ENCODE measurements at places on chromosomes 1 and 21.
A peak's percentile ranks its signal among the peaks of the same experiment; 100 is the strongest.

GRCh38 chr1:170620164-170620563 is 43.8 kb upstream of the PRRX1 start:
- no peak for DNase-seq

GRCh38 chr1:145837656-145838055 is 7.8 kb upstream of the NUDT17 start:
- no peak for DNase-seq

DNA sequence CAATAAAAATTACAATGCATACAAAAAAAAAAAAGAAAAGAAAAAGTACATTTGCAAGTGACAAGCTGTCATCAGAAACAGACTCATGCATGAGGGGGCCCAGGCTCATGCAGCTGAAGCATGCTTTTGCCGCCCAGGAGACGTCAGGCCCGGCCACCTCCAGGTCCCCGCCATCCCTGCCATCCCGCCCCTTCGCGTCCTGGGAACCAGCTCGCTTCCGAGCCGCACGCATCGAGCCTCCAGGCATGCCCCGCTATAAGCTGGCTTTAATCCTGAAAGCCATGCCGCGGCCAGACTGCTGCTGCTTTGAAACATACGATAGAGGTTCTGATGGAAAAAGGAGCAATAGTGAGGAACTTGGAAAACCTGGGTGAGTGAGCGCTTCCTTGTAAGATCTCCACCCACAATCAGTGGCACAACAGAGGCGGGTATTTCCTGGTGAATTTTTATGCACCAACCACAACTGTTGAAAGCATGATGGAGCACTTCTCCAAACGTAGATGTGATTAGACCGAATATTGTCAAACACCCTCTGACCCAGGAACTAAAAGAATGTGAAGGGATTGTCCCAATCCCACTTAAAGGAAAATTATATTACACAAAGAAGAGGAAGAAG is 113.7 kb downstream of the FAF1 start:
- DNase-seq, result no peak

GRCh38 chr1:82517586-82517985 is 716.9 kb downstream of the ADGRL2 start:
- peak; percentile 62 for DNase-seq

DNA sequence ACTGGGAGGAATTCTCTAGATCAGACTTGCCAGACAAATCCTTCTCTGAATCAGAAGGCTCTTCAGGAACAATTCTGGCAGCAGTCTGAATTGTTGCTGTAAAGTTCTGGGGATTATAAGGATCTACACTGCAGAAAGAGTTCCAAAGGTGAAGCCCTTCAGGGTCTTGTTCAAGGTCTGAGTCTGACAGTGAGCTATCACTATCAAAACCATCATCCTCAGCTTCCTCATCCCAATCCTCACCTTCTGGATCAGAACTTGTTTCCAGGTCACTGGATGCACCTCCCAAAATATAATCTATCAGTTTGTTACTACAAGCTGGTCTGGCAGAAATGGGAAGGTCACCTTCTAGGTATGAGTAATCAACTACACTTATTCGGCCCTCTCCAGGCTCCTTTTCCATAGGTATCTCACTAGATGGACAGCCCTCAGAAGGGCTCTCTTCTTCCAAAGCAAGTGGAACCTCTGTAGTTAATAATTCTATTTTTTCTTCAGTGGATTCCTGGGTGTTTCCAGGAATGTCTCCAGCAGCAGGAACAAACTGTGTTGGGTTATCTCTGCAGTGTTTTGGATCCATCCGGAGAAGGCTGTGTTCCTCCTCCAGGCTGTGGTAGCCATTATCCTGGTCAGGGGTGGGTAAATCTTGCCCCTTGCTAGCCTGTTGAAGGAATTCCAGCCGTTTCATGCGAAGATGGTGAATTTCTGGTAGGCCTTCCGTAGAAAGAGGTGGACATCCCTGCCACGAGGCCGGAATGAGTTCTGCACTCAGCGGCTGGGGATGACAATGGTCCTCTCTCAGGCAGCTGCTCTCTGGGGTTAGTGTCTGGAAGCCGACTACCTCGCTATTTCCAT is 1.6 kb downstream of the PPP1R15B start:
- no peak for DNase-seq

DNA sequence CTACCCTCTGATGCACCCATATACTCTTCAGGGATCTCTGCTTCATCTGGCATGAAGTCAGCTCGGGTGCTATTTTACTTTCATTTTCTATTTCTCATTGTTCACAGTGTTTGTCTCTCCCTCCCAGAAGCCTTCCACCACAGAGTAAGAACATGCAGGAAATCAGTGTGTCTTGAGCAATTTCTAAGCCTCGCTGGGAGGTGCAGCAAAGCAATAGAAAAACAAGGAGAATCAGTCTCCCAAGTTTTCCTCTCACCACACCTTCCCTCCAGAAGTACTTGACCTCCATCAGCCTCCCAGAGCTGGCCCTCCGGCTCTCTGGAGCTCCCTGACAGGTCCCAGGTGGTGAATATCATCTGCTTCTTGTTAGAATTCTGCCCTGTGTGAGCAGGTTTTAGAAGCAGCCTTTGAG is 594.7 kb upstream of the CAMK1G start:
- DNase-seq, result no peak

- no peak for DNase-seq
These were observed 26.8 kb downstream of the UMODL1 start for GRCh38 chr21:42097860-42098454.

DNA sequence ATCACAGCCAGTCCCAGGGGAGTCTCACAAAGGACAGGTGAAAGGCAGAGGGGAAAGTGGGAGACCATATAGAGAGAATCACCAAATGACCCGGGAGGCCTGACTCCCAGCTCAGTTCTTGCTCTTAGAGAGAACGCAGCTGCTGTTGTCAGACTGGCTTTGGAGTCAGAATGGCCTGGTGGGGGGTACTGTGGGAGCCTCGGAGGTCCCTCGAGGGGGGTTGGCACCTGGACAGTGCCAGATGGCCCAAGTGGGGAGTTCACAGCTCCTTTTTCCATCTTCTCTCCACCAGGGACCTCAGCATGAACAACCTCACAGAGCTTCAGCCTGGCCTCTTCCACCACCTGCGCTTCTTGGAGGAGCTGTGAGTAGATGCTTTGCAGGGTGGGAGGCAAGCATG is 31.5 kb downstream of the LGR6 start:
- DNase-seq, result no peak

DNA sequence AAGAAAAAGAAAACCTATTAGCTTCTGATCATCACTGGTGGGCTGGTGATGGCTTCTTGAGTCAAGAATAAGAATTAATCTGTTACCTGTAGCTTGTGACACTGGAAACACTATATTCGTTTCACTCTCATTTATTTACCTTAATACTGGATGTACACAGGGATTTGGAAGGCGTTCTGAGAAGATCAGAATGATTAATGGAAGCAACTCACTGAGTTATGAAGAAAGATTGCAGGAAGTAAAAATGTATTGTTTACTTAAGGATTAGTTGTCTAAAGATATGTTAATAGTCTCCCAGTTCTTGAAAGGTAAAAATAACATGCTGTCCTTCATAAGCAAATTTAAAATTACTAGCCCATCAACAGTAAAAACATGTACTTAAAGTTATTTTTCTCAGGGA is 644.9 kb upstream of the NCAM2 start:
- DNase-seq, result no peak

DNA sequence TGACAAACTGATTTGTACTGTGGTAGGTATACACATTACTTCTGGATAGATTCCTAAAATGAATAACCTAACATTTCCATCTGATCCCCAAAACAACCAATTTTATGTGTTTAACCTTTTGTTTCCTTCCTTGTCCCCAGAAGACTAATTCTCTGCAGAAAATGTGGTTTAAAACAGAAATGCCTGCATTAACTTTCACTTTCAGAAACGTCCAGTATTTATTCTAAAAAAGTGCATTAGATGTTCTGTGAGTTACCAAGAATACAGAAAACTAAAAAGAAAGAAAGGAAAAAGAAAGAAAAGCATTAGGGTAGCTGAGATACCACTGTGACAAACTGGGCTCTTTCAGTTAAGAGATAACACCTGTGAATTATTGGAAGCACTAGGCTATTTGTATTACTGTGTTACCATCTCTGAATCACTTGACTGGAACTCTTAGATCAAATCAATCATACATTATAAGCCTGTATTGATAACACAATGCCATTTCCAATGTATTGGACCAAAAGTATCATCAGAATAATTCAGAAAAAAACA is 177.7 kb downstream of the NCAM2 start:
- no peak for DNase-seq

DNA sequence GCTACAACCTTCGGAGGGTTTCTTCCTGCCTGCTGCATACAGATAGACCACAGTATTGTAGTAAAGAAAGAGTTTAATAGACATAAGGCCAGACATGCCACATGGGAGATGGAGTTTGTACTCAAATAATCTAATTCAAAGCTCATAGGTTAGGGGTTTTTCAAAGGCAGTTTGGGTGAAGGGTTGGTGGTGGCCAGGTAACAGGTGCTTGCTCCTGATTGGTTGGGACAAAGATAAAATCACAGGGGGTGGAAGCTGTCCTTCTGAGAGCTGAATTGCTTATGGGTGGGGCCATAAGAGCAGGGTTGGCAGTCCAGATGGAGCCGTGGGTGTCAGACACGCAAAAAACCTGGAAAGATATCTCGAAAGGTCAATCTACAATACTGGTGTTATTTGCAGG is 92.3 kb upstream of the ETV3 start:
- no peak for DNase-seq

GRCh38 chr1:19169642-19170041 is 40.4 kb downstream of the UBR4 start:
- DNase-seq, result no peak

- no peak for DNase-seq
These were observed 596 bp downstream of the CD247 start for GRCh38 chr1:167517535-167518330.

DNA sequence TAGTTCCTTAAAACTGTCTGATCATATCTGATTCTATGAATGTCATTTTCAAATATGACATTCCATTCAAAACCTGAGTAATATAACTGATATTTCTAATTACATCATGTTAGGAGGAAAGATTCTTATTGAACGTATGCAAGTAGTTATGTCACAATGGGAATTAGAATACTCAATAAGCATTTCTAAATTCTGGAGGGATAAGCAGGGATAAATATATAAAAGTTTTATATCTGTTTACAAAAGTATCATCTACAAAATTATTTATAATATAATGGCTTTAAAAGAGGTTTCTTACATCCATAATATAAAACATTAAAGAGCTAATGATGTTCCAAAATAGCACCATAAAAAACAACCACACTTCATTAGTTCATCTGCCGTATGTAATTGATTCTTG is at the start of gene OR14A2:
TSS of gene OR14A2 (minus strand) at position 101 of the 400 bp plus-strand sequence.
- no peak for DNase-seq

GRCh38 chr21:44790368-44790767 is 11.3 kb downstream of the UBE2G2 start:
- no peak for DNase-seq

DNA sequence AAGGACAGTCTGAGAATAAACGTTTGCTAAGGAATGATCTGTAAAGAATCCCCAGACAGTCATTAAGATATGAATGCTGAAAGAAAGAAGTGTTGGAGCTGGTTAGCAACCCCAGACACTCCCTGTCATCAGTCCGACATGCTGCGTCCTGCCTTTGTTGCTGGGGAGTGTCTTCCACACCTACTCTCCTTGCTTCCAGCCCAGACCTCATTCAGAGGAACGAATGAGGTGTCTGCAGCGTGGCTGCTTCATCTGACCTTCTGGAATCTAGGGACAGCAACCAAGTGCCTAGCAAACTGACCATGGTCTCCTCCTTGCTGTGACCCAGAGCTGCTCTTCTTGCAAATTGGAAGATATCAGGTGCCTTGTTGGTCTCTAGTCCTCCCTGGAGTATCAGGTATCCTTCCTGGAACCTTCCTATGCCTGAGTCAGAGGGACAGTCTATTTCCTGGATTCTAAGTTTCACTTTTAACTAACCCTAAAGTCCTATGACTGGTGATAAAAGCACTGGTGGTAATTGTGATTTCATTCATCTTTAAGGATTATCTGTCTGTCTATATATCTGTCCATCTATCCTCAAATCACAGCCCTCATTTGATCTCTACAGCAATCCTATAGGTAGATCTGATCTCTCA is 45.3 kb downstream of the NFASC start:
- DNase-seq, result no peak

DNA sequence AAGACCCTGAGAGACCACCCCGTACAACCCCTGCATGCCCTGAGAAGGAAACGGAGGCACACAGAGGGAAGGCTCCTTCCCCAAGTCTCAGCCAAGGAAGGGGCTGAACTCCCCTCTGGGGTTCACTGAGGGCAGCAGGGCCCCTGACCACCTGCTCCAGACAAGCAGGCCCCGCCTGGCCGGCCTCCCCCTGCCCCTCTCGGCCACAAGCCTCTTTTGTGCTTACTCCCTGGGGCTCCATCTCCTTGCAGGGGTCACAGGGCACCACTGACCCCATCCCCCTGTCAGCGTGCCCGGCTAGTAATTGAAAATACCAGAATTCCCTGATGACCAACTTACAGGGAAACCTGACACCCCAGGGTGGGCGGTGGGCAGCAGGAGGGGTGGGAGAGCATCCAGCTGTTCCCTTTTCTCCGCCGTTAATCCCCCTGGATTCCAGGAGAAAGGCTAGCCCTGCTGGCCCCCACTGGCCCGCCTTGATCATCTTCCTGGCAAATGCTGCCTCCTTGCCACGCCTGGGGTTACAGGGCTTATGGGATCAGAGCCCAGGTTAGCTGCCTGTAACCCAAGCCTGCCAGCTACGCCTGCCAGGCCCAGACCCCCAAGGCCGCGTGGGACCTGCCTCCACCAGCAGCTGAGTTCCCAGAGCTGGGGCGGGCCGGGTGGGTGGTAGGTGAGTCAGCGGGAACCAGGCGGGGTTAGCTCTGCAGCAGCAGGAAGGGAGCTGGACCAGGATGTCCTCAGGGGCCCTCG is 96.1 kb downstream of the LACTBL1 start:
- DNase-seq, result no peak

DNA sequence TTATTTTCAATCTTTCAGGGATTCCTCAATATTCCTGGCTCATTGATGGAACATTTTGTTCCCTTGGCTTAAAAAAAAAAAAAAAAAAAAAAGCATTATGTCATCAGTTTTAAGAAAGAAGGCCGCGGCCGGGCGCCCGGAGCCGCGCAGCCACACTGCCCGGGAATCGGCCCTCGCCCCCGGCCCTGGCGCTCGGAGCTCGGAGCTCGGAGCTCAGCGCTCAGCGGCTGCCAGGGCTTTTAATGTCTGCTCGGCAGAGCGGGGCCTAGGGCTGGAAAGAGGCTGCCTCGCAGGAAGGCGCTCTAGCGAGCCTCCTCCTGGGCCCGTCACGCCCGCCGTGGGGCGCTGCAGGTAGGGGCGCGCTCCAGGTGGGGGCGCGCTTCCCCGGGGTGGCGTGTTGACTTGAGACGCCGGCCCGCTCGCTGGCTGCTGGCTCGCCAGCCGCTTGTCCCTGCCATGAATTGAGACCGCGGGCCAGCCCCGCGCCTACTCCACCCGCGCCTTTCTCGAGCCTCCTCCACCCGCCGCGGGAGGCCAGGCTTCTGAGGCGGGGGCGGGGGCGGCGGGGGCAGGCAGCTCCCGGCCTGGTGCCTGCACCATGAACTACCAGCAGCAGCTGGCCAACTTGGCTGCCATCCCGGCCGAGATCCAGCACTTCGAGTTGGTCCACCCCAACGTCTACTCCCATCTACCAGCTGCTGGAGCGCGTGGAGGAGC is 5.4 kb upstream of the TDRD5 start:
- peak; percentile 81 for DNase-seq
